Mesothelial cell of epicardium (in vitro differentiated cells): ENCODE measurements at places on chromosomes 13 and 19. TPM values are rescaled to one million over a fixed set of nuclear protein-coding genes. Genes with fewer than 3 reads are reported as not detected.
A peak's percentile ranks its signal among the peaks of the same experiment; 100 is the strongest.

DNA sequence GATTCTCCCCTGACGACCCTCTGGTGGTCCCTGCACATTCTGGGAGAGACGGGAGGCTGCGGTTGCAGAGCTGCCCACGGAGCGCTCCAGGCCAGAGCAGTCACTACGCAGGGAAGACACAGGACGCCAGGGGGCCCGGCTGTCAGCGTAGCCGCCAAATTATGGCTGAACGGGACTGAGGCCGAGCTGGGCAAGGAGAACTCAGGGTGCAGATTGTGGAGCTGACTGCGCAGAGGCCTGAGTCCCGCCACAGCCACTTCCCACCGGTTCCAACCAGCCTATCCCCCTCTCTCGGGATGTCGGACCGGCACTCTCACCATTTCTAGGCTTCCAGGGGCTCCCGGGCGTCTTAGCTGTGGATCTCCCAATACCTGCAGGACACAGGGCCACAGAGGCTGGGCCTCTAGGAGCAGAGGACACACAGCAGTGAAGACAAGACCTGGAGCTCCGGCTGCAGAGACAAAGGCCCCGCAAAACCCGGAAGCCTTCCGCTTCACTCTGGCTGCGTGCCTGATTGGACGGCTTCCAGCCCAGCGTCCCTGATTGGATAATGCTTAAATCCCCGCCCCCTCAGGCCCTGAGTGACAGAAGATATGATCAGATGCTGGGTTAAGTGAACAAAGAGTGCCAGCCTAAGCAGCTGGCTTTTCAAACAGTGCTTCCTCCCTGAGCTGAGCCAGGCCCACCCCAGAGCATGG lies at the start of gene ZNF737:
Gene ZNF737, minus strand, starts transcription at position 461 of the 698 bp plus-strand sequence. Its CDS starts 141 bp downstream, at position 320.
- peak; percentile 96 for DNase-seq

- DNase-seq, result no peak
Observed at GRCh38 chr19:38076337-38076736, 147.7 kb downstream of the DPF1 start.

DNA sequence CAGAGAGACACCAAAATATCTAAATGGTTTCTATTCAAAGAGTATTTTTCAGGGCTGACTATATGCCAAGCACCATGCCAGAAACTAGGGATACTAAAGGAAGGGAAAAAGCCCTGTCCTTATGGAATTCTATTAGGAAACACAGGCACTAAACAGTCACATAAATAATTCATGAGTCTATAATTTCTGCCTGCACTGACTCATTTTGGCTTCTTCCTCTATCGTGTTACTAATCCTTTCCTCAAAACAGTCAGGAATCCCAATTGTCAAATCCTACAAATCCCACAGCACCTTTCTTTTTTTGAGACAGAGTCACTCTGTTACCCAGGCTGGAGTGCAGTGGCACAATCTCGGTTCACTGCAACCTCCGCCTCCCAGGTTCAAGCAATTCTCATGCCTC lies 29.2 kb downstream of the XPO4 start:
- DNase-seq, result no peak

- DNase-seq, result no peak
Observed at GRCh38 chr13:31898378-31899071, 133.0 kb upstream of the FRY start.

- no peak for DNase-seq
Observed at GRCh38 chr19:10019246-10019645, 6.0 kb downstream of the RDH8 start.

- DNase-seq, result no peak
Observed at GRCh38 chr13:111882351-111882750, 184.6 kb upstream of the SOX1 start.

- DNase-seq, result no peak
Observed at GRCh38 chr13:60661521-60661920, 264.5 kb downstream of the TDRD3 start.

PLIN5 gene
- total RNA-seq, result 0.27 to 0.45 TPM (median 0.38 TPM) in 3 replicates

EDNRB gene
- 3.0 to 3.4 TPM (median 3.2 TPM) in 3 replicates for total RNA-seq

FCAR gene
- not detected in 3 replicates for total RNA-seq
